Activated CD4-positive, alpha-beta T cell treated with anti-CD3 and anti-CD28 coated beads, Interleukin-2, amount 50 U/mL, for 24 hours (primary cell): ENCODE measurements at places on chromosomes 5 and 9.

GRCh38 chr5:72388646-72389045, 68.5 kb downstream of the PTCD2 start:
- no peak for DNase-seq

DNA sequence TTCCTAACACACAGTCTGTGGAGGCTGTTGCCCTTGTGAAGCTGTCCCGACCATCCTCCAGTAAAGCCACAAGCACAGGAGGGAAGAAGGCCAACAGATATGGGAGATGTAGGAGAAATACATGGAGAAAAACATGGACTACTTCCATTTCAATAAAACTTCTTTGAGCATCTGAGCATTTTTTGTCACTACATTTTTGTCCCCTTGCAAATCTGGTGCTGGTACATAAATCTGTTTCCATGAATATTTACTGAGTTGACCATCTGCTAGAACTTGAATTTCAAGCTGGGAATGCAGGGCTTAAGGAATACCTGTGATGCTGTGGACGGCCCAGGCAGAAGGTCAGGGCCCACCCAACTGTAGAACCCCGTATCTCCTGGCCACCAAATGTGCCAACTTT, 43.9 kb upstream of the ICE1 start:
- DNase-seq, result no peak

DNA sequence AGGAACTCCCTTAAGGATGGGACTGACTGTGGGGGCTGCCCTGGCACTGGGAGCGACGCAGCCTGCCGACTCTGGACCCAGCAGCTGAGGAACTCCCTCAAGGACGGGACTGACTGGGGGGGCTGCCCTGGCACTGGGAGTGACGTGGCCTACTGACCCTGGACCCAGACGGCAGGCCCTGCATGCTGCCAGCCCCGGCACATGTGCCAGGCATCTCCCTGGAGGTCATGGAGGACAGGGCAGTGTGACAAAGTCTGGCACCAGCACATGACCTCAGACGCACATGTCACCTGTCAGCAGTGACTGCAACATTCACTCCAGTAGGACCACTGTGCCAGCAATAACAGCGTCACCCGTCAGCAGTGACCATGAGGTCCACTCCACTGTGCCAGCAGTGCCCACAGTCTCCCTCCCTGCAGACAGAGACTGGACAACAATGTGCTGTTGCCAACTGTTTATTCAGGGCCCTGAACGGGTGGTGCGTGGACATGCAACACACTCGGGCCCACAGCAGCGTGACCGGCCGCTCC, 4.5 kb downstream of the FBXW5 start:
- DNase-seq, result no peak

DNA sequence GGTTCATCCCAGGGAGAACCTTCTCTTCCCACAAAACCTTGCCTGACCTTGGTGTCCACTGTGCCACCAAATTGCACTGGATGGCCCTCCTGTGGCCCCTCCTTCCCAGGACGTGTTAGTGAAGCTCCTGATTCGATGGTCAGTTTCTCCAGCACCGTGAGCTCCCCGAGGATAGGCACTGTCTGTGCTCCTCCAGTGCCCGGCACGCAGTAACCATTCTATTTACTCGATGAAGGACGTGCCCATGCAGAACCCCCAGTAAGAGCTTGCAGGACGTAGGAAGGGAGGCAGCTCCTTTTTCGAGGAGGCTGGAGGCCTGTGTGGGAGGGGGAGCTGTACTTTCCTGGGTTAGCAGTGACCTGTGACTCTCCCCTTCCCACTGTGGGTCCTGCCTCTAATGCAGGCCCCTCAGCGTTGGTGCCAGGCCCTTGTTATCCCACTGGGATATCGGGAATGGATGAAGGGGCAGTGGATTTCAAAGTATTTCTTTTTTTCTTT, 39.6 kb downstream of the HABP4 start:
- DNase-seq, result no peak

DNA sequence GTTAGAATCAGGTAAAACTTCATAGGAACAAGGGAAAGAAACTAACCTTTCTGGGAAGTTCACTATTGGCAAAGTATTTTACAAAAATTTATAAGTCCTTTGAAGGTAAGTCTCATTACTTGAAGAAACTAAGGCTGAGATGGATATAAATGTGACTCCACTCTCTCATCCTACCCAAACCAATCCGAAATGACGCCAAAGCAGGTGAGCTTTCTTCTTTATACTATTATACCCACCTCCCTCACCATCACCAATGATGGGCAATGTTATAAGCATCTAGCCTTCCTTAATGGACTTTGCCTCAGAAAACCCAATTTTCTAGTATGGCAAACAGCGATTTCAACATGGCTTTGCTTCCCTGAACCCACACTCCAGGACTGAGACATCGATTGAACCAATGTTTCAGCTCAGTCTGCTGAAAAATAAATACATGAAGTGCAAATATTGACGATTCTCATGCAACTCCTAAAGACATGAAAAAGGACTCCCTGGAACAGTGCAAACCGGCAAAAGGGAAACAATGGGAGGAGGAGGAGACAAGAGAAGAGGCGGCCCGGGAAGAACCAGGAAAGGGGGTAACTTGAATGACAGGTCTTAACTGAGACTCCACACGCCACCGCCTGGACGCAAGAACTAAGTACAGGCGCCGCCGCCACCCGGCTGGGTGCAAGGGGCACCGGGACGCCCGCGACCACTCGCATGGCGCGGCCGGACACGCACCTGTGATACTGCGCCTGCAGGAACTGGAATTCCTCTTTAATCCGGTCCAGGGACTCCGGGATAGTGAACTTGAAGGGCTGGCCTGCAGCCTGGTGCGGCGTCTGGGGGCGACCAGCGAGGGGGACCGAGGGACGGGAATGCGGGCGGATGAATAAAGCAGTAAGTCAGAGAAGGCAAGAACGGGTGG, 2.5 kb downstream of the TLE1 start:
- DNase-seq, result no peak
